ENCODE measurements at places on chromosomes 2 and 18.

- H3K36me3 ChIP-seq: no peaks in the 10 kb centered on the region
- no peak overlapping the region for H3K4me3 ChIP-seq
- H3K27ac ChIP-seq: no peak overlapping the region
Measured at GRCh38 chr2:74751981-74752851, 81.7 kb upstream of the HK2 start.

DNA sequence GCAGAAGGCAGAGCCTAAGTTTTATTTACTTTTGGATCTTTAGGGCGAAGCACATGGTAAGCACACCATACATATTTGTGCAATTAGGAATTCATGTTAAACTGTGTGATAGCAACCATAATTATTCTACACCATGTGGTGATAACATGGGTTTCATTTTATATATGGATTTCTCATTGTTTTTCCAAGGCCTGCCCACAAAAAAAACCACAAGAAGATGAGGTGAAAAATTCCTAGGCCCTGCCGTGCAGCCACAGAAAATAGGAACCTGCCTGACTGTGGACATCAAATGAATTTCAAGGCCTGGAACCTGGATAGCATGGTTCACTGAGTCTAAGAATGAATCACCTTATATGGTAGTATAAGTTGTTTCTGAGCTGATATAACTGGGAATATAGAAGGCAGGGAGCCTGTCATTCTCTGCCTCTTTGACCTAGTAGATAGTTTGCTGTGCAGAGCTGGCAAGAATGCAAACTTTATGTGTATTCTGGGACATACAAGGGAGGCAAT lies 22.4 kb upstream of the SSB start:
- no peaks in the 10 kb centered on the region for H3K27me3 ChIP-seq
- H3K36me3 ChIP-seq: no peaks in the 10 kb centered on the region
- no peak overlapping the region for H3K4me3 ChIP-seq
- no peaks in the 10 kb centered on the region for H3K4me1 ChIP-seq

GRCh38 chr2:142876423-142876822 lies 1.0 kb upstream of the KYNU start:
- DNase-seq: no peak
- no peaks in the 10 kb centered on the region for H3K36me3 ChIP-seq
- no peaks in the 10 kb centered on the region for H3K4me1 ChIP-seq
- H3K27ac ChIP-seq: no peak overlapping the region
- H3K27me3 ChIP-seq: no peaks in the 10 kb centered on the region

DNA sequence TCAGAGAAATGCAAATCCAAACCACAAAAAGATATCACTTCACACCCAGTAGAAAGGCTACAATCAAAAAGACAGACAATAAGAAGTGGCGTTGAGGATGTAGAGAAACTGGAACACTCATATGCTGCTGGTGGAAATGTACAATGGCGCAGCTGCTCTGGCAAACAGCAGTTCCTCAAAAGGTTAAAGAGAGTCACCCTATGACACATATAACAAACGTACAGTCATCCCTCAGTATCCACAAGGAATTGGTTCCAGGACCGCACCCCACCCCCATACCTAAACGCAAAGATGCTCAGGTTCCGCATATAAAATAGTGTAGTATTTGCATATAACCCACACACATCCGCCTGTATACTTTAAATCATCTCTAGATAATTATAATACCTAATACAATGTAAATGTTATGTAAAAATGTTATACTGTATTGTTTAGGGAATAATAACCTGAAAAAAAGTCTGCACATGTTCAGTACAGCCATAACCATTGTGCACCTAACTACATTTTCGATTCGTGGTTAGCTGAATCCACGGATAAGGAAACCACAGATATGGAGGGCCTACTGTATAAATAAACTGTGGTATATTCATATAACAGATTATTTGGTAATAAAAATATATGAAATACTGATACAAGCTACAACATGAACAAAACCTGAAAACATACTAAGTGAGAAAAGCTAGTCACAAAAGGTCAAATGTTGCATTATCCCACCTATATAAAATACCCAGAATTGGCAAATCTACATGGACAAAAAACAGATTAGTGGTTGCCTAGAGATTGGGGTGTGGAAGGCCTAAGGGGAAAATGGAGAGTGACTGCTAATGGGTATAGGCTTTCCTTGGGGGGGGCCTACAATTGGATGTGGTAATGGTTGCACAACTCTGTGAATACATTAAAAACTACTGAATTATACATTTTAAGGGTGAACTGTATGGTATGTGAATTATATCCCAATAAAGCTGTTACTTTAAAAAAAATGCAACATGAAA lies 37.5 kb downstream of the UXS1 start:
- H3K27me3 ChIP-seq: no peaks in the 10 kb centered on the region
- no peak overlapping the region for H3K27ac ChIP-seq
- H3K4me3 ChIP-seq: no peak overlapping the region
- H3K4me1 ChIP-seq: no peaks in the 10 kb centered on the region
- DNase-seq: no peak

GRCh38 chr2:161245261-161245553 lies 63.0 kb upstream of the PSMD14 start:
- DNase-seq: no peak
- H3K36me3 ChIP-seq: no peaks in the 10 kb centered on the region
- H3K27me3 ChIP-seq: no peaks in the 10 kb centered on the region
- H3K4me3 ChIP-seq: peak overlapping the region; percentile 59

DNA sequence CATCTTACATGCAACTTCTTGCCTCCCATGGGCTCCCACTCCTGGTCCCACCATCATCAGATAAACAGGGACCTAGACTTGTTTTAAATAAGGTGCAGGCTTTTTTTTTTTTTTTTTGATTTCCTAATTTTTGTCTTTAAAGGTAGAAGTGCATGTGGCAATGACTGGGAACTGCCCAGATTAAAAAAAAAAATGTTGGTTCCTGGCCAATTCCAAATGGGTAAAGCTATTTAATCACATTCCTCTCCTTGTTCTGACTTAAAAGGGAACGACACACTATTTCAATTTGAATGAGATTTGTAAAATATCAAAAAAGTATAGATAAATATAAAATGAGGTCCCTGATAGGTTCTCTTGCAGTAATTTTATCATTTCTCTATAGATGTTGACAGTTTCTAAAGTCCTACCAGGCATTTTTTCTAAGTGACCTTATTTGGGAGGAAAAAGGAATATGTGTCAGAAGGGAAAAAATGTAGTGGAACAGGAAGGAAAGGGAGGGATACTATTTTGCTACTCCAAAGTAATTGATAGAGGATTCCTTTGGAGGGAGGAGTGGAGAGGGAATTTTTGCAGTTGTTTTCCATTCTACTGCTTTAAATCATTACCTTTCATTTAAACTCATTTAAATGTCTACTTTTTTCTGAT lies 43.3 kb downstream of the DDX1 start:
- DNase-seq: no peak
- H3K27ac ChIP-seq: no peak overlapping the region
- no peaks in the 10 kb centered on the region for H3K4me1 ChIP-seq
- H3K4me3 ChIP-seq: no peak overlapping the region
- H3K36me3 ChIP-seq: peaks cover 8% of the 10 kb centered on the region

DNA sequence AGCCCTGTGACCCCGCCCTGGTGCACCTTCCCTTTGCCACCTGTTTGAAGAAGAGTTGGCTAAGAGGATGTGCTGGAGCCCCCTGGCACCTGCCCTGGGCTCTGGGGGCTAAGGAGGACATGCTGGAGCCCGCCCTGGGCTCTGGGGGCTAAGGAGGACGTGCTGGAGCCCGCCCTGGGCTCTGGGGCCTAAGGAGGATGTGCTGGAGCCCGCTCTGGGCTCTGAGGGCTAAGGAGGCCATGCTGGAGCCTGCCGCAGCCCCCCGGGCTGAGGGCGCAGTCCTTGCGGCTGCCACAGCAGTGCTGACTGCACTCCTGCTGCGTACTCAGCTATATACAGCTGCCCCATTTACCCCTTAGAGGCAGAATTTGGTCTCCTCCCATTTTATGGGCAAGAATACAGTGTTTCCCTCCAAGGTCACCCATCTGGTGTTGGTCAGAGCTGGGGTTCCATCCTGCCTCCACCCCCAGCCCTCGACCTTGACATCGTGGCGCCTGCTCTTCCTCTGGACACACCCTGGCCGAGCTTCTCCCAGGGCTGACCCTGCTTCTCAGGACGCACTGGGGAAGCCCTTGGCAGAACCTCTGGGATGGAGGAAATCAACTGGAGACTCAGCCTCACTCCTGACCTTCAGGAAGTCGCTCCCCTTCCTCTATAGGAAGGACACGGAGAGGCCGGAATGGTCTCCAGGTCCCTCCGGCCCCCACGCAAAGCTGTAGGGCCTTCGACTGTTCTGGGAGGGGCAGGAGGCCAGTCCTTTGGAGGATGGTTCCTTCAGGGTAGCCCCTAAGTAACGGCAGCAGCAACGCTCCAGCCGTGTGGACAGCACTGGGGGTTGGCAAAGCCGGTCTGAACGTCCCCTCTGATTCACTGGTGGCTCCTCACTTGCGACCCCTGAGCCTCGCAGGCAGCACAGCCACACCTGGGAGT lies 65.0 kb upstream of the HPCAL1 start:
- H3K36me3 ChIP-seq: no peaks in the 10 kb centered on the region
- no peak for DNase-seq
- no peaks in the 10 kb centered on the region for H3K4me1 ChIP-seq
- H3K27me3 ChIP-seq: no peaks in the 10 kb centered on the region
- no peak overlapping the region for H3K27ac ChIP-seq

- DNase-seq: no peak
- H3K4me3 ChIP-seq: no peak overlapping the region
- no peak overlapping the region for H3K27ac ChIP-seq
- H3K27me3 ChIP-seq: no peaks in the 10 kb centered on the region
Measured at GRCh38 chr2:119264781-119265692, 41.4 kb downstream of the STEAP3 start.

DNA sequence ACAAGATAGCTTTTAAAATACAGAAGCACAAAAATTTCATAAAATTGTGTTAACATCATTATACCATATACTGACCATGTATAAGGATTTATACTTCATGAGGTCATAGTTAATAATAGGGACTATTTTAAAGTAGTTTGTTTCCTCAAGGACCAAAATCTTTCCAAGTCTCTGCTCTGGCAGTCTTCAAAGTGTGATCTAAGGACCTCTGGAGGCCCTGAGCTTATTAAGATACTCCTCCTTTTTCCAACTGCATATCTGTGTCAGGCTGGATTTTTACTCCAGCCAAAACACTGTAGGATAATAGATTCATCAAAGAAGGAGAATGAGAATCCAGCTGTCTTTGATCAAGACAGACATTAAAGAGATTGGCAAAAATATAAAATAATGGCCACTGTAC lies 1.7 kb upstream of the SCYGR2 start:
- H3K27me3 ChIP-seq: no peaks in the 10 kb centered on the region
- no peaks in the 10 kb centered on the region for H3K4me1 ChIP-seq
- no peak for DNase-seq
- no peak overlapping the region for H3K4me3 ChIP-seq

GRCh38 chr2:221518935-221519625 lies 53.0 kb downstream of the EPHA4 start:
- H3K4me3 ChIP-seq: no peak overlapping the region
- no peaks in the 10 kb centered on the region for H3K27me3 ChIP-seq
- no peaks in the 10 kb centered on the region for H3K36me3 ChIP-seq
- 0 out of 2 replicates have a peak, but pooled peaks cover under 1% of the 10 kb centered on the region for H3K4me1 ChIP-seq
- no peak overlapping the region for H3K27ac ChIP-seq

DNA sequence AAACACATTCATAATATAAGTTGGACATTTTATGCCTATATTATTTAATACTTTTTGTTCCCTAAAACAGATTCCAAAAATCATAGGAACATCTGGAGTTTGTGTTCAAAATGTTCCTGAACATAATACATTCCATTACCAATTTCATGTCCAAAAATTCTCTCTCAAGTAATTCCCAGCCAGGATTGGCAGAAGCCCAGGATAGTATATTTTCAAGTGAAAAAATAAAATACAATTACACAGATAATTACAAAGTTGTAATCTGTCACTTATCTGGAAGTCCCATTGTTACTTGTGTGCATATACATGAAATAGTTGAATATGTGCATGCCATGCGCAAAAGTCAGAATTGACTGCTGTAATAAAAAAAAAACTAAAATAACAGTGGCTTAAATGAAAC lies 5.2 kb upstream of the SCN7A start:
- no peaks in the 10 kb centered on the region for H3K27me3 ChIP-seq
- DNase-seq: no peak
- no peaks in the 10 kb centered on the region for H3K4me1 ChIP-seq

DNA sequence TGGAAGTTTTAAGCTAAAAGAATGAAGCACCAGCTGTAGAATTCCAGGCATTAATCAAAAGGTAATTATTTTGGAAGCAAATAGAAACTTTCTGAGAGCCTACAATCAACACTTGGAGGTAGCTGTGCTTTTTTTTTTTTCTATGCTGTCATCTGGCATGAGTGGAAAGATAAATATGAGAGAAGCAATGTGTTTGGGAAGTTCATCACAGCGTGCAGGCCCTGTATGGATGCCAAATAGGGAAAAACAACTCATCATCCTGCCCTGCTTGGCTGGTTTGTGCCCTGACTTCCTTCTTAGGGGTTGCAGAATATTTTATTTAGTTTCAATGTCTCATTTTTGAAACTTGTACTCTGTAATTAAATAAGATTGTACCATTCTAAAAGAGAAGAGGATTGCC lies 437.4 kb downstream of the PIK3C3 start:
- no peak for DNase-seq
- H3K36me3 ChIP-seq: no peaks in the 10 kb centered on the region
- no peak overlapping the region for H3K4me3 ChIP-seq
- H3K4me1 ChIP-seq: no peaks in the 10 kb centered on the region

GRCh38 chr18:36160959-36161371 lies 26.3 kb upstream of the MOCOS start:
- H3K27ac ChIP-seq: no peak overlapping the region
- DNase-seq: no peak
- no peaks in the 10 kb centered on the region for H3K4me1 ChIP-seq
- no peak overlapping the region for H3K4me3 ChIP-seq

GRCh38 chr2:16620590-16620989 lies 45.0 kb downstream of the CYRIA start:
- no peak for DNase-seq
- no peaks in the 10 kb centered on the region for H3K27me3 ChIP-seq
- no peaks in the 10 kb centered on the region for H3K36me3 ChIP-seq
- H3K27ac ChIP-seq: no peak overlapping the region

DNA sequence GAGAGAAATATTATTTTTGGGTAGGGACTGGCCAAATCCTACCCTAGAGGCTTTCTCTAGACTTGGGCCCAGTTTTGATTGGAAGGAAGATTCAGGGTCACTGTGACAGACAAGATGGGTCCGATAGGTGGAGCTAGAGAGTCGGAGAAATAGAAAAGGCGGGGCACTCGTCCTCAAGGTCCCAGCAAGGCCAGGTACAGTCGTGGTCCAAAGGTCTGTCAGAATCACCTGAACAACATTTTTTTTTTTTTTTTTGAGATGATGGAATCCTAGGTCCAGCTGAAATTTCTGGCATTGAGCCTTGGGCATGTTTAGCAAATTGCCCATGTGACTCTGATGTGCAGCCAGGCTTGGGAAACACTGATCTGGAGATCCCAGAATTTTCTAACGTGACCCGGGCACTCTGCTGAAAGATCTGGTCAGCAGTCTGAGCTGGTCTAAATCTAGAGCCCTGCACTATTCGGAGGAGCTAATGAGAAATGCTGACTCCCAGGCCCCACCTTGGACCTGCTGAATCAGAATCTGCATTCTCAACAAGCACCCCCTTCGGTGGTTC lies 23.0 kb upstream of the NTSR2 start:
- no peaks in the 10 kb centered on the region for H3K4me1 ChIP-seq
- no peaks in the 10 kb centered on the region for H3K27me3 ChIP-seq
- DNase-seq: no peak
- H3K36me3 ChIP-seq: no peaks in the 10 kb centered on the region
- no peak overlapping the region for H3K27ac ChIP-seq
- no peak overlapping the region for H3K4me3 ChIP-seq
